H1 (cell line): ENCODE measurements at places on chromosomes 12 and 14.

DNA sequence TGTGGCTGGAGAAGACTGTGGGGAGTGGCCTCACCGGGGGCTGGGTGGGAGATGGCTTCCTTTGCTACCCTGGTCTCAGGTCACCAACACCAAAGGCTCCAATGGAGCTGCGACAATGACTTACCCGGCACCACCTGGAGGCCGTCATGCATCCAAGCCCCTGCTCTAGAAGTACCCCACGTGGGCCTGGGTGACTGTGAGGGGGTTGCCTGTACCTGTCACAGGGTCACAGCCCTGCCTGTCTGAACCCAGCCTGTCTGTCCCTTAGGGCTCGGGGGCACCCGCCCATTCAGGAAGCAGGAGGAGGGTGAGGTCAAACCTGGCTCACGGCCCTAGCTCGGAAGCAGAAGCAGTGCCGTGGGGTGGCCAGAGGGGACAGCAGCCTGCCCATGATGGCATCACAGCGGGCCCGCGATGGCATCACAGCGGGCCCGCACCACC, 18.9 kb downstream of the ABCB9 start:
- no peak for DNase-seq

DNA sequence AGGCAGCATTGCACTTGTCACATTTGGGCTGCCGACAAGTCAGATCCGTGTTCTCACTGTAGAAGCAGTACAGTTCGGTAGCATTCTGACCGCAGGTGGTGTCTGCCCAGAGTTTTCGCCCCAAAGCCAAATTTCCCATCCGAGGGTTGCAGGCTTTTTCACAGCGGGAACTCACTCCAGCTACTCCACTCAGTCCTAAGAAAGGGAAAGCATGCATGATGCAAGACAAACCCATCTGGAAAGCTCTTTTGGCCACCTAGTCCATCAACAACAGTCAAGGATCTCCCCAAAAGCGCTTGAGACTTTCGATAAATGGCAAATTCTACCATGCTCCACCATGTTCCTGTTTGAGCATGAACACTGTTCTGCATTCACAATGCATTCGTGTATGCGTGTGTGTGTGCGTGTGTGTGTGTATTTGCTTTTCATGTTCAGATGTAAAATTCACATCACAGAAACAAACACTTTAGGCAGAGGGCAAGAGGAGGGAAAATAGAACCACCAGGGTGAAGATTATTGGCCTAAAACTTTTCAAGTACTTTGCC, 3.2 kb downstream of the NTN4 start:
- DNase-seq = no peak

DNA sequence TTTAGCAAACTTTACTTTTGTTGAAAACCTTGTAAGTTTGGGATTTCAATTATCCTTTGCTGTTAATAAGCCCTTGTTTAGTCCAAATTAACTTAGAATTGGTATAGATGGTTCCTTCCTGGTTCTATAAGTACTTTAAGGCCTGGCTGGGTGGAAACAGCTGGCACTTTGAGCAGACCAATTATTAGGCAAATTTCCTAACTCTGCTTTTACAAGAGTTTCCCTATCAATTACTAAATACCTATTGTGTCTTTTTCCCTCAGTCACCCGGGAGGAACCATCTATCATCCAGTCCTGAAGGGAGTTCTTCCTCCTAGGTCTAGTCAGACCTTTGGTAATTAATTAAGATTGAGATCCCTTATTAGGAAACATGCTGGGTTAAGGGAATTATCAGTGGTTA, 138.0 kb downstream of the SLC38A6 start:
- no peak for DNase-seq

- DNase-seq = peak; percentile 84
These were observed 2.0 kb upstream of the ATN1 start for GRCh38 chr12:6925540-6926279.

DNA sequence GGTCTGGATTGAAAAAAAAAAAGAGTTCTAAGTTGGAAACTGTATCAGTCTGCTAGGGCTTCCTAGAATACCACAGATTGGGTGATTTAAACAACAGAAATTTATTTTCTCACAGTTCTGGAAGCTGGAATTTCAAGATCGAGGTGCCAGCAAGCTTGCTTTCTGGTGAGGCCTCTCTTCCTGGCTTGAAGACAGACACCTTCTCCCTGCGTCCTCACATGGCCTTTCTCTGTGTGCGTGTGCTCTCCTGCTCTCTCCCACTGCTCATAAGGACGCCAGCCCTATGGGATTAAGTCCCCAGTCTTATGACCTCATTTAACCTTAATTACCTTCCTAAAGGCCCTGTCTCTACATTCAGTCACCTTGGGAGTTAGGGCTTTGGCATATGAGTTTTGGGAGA, 215.5 kb downstream of the PIK3C2G start:
- DNase-seq = no peak

- DNase-seq = no peak
These were observed 53.0 kb downstream of the PAPLN start for GRCh38 chr14:73290279-73290678.
